ENCODE measurements at places on chromosomes 12 and 14.

GRCh38 chr12:81329085-81329484, 251.2 kb downstream of the ACSS3 start:
- no peak for DNase-seq

DNA sequence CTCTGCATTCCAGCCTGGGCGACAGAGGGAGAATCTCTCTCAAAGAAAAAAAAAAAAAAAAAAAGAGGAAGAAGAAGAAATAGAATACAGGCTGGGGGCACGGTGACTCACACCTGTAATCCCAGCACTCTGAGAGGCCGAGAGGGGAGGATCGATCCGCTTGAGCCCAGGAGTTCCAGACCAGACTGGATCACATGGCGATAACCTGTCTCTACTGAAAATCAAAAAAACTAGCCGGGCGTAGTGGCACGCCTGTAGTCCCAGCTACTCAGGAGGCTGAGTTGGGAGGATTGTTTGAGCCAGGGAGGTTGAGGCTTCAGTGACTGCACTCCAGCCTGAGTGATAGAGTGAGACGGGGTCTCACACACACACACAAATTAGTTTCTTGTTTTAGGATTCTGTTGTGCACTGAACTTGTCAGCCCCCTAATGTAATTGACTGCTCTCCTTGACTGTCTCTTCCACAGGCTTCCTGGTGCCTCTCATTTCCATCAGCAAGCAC, 963 bp upstream of the TINF2 start:
- DNase-seq: no peak

GRCh38 chr12:53500142-53500775, 824 bp upstream of the TARBP2 start:
- DNase-seq: no peak

- no peak for DNase-seq
Observed at GRCh38 chr14:50935126-50936015, 8.9 kb downstream of the PYGL start.

GRCh38 chr14:73368616-73369015, 89.7 kb downstream of the NUMB start:
- DNase-seq: no peak

GRCh38 chr12:26286186-26286585, 90.8 kb downstream of the SSPN start:
- no peak for DNase-seq

- DNase-seq: no peak
Observed at GRCh38 chr12:100435957-100436356, 37.7 kb upstream of the NR1H4 start.

- DNase-seq: no peak
Observed at GRCh38 chr12:67790660-67791059, 142.1 kb downstream of the DYRK2 start.

DNA sequence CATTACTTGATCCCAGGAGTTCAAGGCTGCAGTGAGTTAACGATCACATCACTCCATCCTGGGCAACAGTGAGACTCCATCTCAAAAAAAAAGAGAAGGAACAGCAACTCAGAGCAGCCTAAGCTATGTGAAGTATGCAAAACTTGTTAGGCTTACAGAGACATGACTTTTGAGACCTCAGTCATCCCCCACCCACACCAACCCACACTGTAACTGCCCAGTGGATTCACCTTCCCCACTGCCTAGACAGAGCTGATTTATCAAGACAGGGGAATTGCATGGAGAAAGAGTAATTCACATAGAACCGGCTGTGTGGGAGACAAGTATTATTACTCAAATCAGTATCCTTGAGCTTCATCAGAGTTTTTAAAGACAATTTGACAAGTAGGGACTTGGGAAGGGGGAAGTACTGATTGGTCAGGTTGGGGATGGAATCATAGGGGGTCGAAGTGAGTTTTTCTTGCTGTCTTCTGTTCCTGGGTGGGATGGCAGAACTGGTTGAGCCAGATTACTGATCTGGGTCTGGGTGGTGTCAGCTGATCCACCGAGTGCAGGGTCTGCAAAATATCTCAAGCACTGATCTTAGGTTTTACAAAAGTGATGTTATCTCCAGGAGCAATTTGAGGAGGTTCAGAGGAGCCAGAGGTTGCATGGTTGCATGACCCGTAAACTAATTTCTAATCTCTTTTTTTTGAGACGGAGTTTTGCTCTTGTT, 6.2 kb upstream of the WDR89 start:
- DNase-seq: no peak

GRCh38 chr14:22812744-22813143, 2.5 kb downstream of the SLC7A7 start:
- DNase-seq: no peak

- DNase-seq: no peak
Observed at GRCh38 chr12:132085291-132085635, 58.9 kb downstream of the DDX51 start.

DNA sequence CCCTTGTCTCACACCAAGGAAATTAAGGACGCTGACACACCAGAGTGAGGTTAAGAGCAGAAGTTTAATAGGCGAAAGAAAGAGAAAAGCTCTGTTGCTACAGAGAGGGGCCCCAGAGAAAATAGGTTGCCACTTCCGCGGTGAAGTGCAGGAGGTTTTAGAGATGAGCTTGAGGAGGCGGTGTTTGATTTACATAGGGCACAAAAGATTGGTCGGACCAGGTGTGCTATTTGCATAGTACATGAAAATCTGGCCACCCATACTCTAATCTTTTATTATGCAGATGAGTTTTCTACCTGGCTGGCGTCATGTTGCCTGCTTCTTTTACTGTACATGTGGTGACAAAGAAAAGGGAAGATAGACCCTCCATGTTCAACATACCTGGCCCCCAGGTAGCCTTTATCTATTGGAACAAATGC, 23.3 kb upstream of the MYF6 start:
- no peak for DNase-seq

DNA sequence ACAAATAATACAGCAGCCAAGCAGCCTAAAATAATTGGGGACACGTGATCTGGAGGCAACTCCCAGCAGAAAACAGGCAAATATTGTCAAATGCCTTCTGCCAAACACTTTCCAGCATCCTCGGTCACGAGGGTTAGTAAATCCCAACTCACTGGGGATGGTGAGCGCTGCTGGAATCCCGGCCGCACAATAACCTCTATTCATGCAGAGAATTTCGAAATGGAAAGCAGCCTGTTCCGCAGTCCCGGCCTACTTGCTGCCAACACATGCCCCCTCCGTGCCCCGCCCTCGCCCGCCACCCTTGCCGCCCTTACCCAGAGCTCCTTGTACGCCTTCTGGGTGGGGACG, 62.2 kb downstream of the RFX4 start:
- no peak for DNase-seq

DNA sequence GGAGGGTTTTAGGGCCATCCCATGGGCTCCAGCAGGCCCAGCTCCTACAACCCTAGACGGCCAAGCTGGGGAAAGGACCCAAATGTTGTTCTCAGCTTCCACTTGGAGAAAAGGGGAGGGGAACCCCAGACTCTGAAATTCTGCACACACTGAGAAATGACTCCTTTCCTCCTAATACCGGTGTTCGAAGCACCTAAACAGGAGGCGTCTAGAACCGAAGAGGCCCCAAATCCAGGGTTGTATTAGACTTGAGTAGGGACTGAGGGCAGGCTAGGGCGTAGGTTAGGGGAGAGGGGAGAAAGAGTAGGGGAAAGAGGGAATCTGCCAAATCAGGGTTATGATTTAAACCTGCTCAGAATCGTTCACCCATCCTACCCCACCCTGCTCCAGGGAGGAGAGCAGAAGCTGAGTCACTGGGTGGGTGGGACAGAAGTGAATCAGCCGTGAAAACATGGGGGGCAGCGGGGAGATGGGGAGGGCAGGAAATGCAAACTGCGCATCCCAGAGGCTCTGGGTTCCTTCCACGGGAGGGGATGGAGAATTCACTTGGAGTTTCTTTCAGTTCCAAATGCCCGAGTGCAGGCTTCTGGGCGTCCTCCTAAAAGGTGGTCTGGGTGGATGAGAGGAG, 1.0 kb downstream of the IGFBP6 start:
- no peak for DNase-seq

DNA sequence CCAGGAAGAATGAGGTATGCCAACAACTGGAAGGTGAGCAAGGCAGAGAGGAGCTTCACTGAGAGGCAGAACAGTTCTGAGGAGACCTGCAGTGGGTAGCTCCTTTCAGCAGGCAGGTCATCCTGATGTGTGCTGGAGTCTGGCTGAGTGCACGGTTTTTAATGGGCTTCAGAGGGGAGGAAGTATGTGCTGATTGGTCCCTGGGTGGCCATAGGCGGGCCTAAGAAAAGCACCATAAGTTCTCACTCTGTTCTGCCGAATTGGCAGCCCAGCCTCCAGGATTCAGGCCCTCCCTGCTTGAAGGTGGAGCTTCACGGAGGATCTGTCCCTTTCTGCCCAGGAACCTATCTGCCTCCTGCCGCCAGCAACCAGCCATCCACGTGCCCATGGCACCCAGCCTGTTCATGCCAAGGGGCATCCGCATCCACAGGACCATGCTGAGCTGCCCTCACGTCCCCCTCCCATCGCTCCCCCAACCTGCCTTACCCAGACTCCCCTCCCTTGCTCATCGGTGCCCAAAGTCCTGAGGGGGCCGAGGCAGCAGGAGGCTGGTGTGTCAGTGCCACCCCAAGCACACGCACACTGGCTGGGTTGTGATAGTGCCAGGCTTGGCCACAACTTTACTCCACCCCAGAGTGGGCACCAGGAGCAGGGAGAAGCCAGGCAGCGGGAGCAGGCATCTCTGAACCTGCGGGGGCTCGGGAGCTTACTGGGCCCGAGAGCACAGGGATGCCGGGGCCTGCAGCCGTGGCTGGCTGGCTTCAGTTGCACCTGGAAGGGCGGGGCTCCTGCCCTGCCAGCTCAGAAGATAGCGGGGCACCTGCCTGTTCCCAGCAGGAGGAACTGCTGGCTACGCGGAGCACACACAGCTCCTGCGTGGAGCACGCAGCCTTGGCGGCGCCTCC, 608.4 kb upstream of the FOXG1 start:
- no peak for DNase-seq

DNA sequence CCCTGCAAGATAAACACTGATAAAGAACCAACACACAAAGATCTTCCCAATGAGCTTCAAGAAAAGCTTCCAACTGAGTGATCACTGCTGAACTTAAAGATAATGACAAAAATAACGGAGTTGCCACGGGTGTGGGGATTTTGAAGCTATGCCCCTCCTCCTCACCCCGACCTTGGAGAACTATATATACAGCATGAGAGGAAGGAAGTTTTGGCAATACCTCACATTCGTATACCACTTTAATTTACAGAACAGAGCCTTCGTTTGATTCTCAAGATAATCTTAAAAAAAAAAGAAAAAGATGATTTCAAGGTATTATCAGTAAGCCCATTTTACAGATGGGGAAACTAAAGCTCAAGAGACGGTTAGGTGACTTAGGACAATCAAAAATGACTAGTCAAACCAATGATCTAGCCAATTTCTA, 715 bp downstream of the NEK9 start:
- DNase-seq: no peak

- no peak for DNase-seq
Observed at GRCh38 chr14:26965490-26965889, 367.7 kb upstream of the NOVA1 start.

DNA sequence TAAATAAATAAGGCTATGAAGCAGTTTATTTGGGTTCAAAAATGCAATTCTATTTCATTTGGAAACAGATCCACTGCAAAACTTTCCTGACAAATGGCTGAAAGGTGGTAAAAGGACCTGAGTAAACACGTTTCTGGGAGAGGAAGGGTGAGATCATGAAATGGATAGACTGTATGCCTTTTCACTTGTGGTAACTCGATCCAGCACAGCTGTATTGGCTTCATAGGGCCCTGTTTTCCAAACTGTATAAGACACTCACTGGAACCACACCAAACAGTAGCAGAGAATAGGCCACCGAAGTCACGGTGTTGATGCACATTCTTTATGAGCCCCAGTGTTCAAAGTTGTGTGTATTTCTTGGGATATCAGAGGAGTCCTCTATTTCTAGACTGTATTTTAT, 325.2 kb upstream of the DIO2 start:
- no peak for DNase-seq

DNA sequence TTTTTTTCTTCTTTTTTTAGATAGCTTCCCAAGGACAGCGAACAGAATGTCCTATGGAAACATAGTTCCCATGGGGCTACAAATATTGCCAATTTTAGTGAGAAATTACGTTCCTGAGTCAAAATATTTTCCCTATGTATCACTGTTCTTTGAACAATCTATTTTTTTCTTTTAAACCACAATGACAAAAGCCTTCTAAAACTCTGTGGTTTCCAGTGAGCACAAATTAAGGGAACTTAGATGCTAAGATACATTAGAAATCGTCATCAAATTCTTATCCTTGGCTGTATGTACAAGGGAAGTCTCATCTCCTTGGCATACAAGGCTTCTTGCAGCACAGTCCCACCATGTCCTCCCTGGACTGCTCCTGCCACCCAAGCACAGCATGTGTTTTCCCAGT, 17.9 kb downstream of the CPM start:
- no peak for DNase-seq
